Right renal cortex interstitium (tissue), 3 donors: ENCODE measurements at places on chromosomes 16 and 17.

- DNase-seq: no peak
Measured at GRCh38 chr16:17177242-17177958, 293.4 kb downstream of the XYLT1 start.

DNA sequence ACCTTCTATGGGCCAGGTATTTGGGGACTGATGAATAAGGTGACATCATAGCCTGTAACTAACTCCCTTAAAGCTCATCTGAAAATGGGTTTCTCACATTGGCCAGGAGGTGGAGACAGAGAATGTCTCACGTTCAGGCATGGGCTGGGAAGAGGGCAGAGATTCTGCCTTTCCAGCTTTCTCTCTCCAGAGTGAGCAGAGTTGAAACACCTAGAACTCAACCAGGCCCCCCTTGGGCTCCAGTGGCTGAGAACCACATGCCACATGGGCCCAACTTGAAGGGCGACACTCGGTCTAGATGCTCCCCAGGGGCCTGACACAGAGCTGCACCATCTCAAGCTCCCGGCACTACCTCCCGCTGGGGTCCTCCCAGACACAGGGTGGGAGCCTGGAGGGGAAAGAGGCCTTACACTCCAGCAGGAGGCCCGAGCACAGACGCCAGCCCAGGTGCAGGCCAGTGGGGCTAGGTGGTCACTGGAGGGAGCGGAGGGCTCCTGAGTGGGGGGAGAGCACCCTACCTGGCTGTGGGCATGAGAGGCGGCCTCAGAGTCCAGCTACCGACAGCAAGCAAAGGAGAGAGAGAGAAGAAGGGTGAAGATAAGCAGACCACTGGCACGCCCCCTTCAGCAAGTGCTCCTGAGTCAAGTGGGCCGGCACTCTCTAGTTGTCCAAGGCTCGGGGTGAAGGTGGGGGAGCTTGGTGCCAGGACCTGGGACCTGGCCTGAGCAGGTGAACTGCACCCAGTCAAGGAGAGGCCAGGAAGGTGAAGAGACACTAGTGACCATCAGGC, 55.9 kb downstream of the MYO18A start:
- DNase-seq: peak; percentile 59

GRCh38 chr16:80862160-80862705, 57.8 kb upstream of the CDYL2 start:
- no peak for DNase-seq

DNA sequence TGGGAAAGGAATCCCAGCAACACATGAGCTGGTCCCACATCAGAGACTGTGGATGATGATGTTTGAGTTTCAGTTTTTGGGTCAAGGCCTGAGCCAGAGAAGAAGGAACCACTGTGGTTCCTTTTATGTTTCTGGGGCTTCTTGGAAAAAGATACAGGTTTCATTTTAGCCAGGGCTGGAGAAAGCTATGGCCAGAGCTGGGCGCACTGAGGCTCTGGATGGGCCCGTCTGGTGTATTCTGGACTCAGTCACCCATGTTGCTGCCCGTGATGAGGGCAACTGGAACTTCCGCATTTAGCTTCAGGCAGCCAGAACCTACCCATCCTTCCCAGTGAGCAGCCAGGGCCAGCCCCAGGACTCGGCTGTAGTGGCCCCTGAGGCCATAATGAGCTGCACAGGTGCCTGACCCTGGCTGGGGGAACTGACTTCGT, 15.0 kb upstream of the PITPNA start:
- DNase-seq: no peak

DNA sequence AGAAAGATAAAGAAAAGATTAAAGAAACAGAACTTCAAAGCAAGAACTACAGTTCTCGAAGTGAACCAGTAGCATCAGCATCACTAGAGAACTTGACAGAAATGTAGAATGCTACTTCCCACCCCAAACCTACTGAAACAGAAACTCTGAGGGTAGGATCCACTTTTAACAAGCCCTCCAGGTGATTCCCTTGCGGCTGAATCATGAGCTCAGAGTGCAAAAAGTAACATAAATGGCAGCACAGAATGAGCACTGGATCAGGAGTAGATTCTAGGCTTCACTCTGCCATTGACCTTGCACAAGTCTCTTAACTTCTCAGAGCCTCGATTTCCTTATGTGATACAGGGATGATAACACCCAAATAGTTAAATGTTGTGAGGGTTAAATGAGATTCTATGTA, 5.8 kb downstream of the TOM1L2 start:
- DNase-seq: no peak

DNA sequence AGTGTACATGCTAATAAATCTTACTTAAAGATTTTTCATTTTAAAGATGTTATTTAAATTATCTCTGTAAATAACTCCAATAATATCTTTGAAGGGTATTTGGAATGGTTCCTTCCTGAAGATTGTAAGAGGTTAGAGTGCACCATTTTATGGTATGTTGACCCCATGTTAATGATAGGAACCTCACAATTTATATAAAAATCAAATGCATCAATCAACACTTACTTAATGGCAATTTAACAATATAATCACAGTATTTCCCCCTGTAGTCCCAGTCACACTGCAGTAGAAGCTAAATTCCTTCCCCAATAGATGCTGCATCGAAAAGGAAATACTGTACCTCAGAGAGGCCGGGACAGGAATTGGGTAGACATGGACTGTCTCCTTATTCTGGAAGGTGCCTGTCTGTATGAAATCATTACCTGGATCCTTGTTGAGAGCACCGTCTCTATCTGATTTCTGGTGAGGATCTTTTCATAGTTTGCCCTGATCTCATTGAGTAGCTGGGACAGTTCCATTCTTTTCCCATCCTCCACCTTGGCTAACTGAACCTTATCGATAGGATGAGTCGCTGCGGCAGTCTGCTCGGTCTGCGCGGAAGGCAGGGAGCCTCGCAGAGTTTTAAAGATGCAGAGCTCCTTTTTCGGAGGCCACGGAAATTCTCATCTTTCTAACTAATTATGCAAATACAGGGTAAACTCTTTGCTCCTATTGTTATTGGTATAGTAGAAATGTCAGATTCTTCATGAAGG, at the start of gene KRT222:
Gene KRT222, minus strand, starts transcription at position 596 of the 752 bp plus-strand sequence. Its CDS starts 78 bp downstream, at position 518.
- no peak for DNase-seq

GRCh38 chr16:89920723-89921122, 2.1 kb downstream of the MC1R start:
- no peak for DNase-seq

DNA sequence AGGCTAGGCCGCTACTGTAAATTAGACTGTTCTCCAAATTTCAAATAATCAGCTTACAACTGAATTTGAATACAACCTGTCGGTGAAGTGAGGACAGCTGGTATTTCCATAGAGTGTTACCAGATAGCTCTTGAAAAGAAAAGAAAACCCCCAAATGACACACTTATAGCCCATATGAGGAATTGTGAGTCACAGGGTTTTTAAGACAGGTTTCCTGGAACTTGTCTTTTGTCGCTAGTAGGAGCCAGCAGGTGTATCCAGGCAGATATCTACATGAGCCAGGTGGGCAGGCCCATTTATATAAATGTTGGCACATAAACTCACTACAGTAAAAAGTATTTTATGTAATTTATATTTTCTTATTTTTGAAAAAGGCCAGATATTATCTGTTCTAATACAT, 24.0 kb downstream of the TNRC6A start:
- DNase-seq: no peak

DNA sequence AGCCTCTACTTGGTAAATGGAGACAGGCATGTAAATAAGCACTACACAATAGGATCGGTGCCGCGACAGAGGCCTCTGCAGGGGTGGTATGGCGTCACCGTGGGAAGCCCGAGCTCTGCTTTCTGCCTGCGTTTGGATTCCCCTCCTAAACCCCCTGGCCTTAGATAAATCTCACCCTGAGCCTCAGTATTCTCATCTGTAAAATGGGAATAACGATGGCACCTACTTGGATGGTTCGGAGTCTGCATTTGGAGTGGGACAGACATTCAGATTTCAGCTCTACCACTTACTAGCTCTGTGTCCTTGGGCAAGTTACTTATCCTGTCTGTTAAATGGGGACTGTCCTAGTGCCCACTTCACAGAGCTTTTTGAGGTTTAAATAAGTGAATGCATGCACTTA, 42.8 kb upstream of the TNRC6A start:
- DNase-seq: no peak

DNA sequence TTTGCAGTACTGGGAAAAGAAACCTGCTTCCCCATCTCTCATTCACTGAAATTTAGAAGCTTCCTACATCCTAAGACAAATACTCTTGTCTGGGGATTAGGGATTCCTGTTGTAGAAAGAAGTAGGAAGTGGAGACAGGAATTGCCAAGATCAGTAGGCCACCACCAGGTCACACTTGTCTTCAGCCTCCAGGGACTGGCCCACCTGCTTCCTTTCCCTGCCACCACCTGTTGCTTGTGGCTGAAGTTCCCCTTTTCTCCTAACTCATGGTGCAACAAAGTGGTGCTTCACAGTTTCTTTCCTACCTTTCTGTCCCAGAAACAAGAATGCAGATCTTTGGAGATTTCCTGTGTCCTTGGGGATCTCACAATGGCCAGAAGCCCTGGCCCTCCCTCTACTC, 82.4 kb downstream of the WNT3 start:
- DNase-seq: no peak

DNA sequence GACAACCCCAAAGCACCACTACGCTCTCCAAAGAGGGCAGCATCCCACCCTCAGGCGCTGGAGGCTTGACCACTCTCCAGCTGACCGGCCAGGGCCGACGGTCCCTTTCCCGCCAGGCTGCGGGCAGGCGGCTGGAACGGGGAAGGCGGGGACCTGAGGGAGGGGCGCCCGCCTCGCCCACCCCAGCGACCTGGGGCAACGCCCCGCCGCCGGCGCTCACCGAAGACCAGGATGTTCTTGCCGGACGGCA, 431 bp downstream of the DYNC1LI2 start:
- DNase-seq: no peak
